Activated naive CD4-positive, alpha-beta T cell treated with Interleukin-2 at 50 U/mL for 16 hours (primary cell): ENCODE measurements at places on chromosomes 16 and 17.

DNA sequence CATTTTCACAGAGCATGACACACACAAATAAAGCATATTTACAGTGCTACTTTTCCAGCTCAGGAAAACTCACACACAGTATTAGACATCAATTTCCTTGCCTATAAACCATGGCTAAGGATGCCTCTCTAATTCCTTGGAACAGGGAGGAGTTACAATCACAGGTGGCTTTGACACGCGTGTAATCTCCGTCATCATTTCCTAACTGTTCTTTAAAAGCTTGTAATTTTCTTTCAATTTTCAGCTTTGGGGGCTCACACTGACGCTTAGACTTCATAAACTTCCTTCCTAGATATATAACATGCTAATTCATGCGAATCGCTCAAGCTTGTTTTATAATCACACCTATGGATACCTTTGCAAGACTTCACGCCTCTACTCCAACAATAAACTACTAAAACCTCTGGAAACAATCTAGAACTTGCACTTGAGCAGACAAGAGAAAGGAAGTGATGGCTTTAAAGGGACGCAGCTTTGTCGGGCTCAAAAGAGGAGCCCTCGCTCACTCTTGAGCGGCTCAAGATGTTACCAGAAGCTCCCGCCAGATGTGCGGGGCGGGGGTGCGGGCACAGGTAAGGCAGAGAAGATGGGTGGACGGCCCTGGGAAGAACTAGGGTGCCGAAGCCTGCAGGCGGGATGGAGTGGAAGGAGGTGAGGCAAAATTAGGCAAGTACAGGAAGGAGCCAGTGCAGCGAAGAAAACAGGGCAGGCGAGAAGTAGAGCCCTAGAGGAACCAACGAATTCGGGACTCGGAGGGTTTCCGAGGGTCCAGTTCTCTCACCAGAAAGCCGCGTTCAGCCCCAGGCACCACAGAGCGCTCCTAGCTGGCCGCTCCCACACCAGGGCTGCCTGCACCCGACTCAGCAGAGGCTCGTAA lies 631 bp downstream of the RETREG3 start:
- no peak for DNase-seq

DNA sequence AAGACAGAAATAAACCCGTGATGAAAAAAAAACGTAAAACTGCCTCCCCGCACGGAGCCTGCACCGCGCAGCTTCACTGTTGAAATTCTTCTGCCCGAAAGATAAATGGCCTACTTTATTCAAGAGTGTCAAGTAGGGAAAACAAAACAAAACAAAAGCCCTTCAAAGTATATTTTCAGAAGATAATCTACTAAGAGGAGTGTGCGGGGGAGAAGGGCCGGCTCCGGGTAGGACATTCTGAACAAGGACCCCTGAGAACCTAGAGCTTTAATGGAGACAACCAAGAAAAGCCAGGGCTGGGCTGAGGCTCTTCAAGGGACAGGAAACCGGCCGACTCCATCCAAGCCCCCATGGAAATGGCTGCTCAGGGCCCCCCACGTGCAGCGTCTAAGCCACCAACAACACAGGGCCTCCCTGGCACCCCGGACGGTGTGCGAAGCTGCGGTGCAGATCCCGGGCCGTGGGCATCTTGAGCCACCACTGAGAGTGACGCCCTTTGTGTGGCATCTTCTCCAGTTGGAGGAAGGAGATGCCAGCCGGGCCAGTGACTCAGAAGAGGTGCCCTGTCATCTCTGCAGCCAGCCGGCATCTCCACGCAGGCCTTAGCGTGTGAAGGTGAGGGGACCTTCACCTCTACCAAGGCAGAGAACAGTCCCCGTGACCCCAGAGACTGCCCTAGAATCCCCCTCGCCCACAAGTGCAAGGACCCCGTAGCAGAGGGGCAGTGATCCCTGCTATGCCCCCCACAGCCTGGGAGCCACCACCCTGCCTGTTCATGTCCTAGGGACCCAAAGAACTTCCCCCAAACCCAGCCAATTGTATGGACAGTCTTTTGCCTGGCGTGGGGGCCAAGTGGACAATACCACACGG lies 250.8 kb downstream of the C16orf95 start:
- no peak for DNase-seq

- no peak for DNase-seq
Measured at GRCh38 chr16:55495616-55496289, 13.1 kb upstream of the LPCAT2 start.

DNA sequence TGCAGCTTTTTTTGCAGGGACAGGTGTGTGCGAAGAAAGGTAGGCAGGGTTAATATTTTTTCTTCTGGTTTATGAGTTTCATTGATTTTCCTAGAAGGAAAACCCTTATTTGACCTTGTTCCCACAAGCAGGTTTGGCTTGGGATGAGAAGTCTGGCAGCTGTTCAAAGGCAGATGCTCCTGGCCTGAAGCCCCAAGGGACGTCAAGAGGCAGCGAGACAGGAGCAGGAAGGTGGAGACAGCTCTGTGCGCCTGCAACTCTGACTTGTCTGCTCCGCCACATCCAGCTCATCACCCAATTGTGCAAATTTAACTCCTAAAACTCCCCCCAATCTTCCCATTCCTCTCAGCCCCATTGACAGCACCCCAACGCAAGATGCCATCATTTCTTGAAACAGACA lies 136.8 kb upstream of the XYLT1 start:
- DNase-seq, result no peak

DNA sequence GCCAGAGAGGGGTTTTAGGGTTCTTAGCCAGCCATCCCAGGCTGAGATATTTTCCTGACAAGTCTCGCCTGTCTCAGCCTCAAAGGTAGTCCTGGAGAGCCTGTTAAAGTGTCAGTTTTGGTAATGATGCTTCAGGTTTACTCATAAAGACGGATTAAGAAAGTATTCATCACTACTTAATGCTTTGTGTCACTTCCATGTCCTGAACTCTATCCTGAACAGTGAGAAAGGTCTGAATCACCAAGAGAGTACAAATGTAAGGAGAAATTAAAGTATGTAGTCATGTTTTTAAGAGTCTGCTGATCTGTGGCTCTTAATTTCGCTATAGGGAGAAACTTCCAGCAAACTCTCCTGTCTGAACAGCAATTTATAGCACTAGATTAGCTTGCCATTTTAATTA lies 14.0 kb downstream of the RPGRIP1L start:
- DNase-seq, result no peak

DNA sequence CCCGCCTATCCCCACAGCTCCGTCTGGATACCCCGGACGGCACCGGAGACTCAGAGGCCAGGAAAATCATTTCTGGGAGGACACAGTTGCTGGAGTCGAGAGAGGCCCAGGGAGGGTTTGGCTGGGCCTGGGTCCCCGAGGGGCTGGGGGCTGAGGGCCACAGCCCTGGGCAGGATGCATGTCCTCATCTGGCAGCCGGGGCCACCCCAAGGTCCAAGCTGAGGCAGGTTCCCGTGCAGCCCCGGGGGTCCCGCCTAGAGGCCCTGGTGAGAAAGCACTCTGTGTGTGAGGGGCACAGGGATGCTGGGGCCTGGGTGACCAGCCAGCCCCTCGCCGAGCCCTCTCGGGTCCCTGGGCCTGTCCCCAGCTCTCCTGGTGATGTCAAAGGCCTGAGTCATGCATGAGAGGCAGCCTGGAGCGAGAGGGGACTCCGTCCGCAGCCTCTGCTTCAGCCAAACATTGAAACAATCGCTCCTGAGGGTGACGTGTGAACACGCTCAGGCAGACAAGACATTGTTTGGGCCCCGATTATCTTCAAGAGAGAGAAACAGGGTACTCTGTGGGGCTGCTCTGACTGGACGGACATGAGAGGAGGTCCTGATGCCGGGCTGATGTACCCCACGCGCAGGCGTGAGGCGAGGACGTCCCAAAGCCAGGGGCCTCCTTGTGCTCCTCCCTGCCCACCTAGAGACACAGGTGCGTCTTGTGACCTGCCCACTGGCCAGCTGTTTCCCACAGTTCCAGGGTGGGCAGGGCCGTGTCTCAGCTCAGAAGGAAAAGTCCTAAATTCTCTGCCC lies 25.8 kb upstream of the C1QTNF8 start:
- DNase-seq, result no peak

DNA sequence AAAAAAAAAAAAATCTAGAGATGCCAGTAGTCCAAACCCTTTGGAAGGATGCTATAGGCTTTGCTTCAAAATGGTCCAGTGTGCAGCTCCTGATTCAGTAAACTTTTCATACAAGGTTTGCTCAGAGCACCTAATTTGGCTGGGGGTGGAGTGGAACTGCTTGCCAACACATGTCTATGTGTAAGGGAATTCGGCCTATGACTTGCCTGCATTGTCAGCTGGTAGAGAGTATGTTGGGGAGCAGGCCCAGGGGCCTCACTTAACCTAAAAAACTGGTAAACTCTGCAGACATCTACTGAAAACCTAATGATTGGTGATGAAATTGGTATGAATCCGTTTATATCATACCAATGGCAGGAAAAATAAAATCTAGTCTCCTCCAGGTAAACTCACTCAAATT lies 1.5 kb upstream of the MFSD6L start:
- DNase-seq, result no peak

GRCh38 chr16:56861092-56861610 lies 3.9 kb upstream of the SLC12A3 start:
- DNase-seq, result no peak

GRCh38 chr16:80023865-80024264 lies 423.3 kb upstream of the MAF start:
- DNase-seq, result no peak

DNA sequence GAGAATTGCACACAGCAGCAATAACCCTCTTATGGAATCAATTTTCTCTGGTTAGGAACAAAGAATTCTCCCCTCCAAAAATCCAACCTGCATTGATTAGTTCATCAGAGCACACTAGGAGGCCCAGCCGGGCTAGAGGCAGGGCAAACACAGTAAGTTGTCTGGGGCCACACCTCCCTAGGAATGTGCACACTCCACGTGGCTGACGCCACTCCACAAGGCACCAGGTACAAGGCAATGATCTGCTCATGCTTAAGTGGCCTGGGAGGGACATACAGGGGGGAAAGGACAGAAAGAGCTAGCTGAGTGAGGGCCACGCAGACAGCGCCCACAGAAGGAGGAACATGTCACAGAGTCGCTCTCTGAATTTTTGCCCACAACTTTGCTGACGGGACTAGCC lies 107.6 kb downstream of the SLC39A11 start:
- no peak for DNase-seq

- DNase-seq, result no peak
Measured at GRCh38 chr16:82864332-82865040, 237.7 kb downstream of the CDH13 start.

DNA sequence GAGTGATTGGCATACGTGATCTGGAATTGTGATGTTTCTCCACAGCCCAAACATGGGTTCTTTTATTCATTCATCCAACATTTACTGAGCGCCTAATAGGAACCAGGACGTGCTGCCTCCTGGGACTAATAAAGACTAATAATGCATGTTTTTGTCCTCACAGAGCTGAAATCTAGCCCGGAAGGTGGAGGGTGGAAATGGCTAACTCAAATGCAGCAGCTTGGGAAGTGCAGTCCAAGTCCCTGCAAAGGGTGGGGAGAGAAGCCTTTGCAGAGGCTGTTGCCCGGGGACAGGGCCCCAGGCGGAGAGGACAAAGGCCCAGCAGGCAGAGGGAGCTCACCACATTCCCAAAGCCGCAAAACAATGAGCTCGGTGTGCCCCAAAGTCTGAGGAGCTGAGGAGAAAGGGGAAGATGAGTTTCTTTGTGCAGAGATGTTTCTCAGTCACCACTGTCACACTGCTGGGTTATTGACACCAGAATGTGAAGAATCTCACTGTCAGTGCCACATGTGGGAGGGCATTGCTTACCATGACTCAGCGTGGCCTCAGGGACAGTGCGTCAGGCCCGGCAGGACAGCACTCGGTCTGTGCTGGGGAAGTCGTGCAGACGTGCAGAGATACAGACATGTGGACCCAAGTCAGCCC lies 118.2 kb upstream of the CHMP6 start:
- no peak for DNase-seq

DNA sequence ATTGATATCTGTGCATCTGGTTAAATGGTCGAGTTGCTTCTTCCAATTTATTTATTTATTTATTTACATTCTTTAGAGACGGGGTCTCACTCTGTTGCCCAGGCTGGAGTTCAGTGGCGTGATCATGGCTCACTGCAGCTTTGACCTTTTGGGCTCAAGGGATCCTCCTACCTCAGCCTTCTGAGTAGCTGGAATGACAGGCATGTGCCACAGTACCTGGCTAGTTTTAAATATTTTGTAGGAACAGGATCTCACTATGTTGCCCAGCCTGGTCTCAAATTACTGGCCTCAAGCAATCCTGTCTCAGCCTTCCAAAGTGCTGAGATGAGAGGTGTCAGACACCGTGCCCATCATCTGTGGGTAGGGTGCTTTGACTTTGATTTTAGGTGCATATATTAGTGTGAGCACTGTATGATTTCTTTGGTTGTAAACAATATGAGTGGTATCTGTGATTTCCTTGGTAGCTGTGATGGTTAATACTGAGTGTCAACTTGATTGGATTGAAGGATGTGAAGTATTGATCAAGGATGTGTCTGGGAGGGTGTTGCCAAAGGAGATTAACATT lies 90.2 kb downstream of the BCAS3 start:
- no peak for DNase-seq

DNA sequence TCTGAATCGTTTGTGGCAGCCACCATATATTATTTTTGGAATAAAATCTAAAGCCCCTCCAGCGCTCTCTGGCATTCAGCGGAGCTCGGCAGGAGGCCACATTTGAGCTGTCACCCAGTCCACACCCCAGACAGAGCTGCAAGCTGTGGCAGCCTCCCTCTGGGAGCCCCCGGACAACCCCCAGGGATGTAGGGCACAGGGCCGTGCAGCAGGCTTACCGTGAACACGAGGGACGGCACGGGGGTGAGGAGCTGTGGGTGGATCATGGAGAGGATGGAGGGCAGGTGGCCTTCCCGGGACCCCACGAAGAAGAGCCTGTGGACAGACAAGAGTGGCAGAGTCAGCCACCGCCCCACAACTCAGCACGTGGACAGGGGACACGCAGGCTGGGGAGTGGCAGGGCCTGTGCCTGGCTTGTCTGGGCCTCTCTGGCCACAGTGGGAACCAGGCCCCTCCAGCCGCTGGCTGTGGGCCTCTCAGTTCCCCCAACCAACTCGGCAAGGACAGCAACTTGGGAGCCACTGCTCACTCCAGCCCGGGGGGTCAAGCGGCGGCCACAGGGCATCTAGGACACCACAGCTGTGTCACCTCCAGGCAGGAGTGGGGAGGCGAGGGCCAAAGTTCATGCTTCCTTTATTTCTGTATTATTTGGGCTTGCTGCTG lies 31.5 kb downstream of the SLC7A5 start:
- DNase-seq, result no peak

- DNase-seq, result no peak
Measured at GRCh38 chr17:57138956-57139576, 54.0 kb downstream of the AKAP1 start.
